ENCODE measurements at places on chromosomes 4 and X. TPM values are rescaled to one million over a fixed set of nuclear protein-coding genes. Genes with fewer than 3 reads are reported as not detected.

TREX2 gene
- total RNA-seq = 2.2 TPM

- no peak for DNase-seq
Measured at GRCh38 chr4:159483782-159484741, 381.2 kb downstream of the RAPGEF2 start.

- DNase-seq = no peak
Measured at GRCh38 chr4:22496165-22496813, 19.6 kb downstream of the ADGRA3 start.

GRCh38 chr4:86596807-86597206 is 2.7 kb downstream of the PTPN13 start:
- DNase-seq = no peak

Data from activated T-cell treated with anti-CD3 and anti-CD28 coated beads, Interleukin-2, amount 50 U/mL, for 4 hours (primary cell).